Cardiac fibroblast (primary cell): ENCODE measurements at places on chromosomes 6 and 20.
A peak's percentile ranks its signal among the peaks of the same experiment; 100 is the strongest.

GRCh38 chr20:23565503-23566045 is 2.7 kb downstream of the CST9L start:
- no peak for DNase-seq

- no peak for DNase-seq
Observed at GRCh38 chr6:35624341-35625070, 64.2 kb downstream of the FKBP5 start.

- no peak for DNase-seq
Observed at GRCh38 chr6:133218852-133219251, 22.3 kb upstream of the EYA4 start.

GRCh38 chr6:38813041-38813823 is 98.1 kb downstream of the DNAH8 start:
- DNase-seq, result no peak

DNA sequence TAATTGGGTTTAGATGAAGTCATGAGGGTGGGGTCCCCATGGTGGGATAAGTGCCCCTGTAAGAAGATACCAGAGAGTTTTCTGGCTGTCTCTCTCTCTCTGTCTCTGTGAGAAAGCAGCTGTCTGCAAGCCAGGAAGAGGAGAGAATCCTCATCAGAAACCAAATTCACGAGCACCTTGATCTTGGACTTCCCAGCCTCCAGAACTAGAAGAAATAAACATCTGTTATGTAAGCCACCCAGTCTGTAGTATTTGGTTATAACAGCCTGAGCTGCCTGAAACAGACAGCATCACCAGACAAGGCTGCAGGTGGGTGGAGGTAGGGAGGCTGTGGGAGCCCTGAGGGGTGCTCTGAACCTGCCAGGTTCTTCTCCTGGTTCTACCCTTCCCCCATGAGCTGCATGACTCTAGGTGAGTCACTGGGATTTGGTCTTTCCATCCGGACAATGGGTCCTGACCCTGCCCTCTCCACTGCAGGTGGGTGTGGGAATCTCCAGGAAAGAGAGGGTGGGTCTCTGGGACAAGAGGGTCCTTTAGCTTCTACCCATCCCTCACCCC is 34.3 kb upstream of the VEGFA start:
- DNase-seq, result no peak

GRCh38 chr6:145540741-145541140 is 194.6 kb downstream of the EPM2A start:
- no peak for DNase-seq

GRCh38 chr20:10848810-10849370 is 175.1 kb upstream of the JAG1 start:
- peak; percentile 96 for DNase-seq

GRCh38 chr20:17138237-17138636 is 88.6 kb upstream of the PCSK2 start:
- no peak for DNase-seq

GRCh38 chr20:24584538-24585356 is 115.3 kb downstream of the SYNDIG1 start:
- DNase-seq, result peak; percentile 62

DNA sequence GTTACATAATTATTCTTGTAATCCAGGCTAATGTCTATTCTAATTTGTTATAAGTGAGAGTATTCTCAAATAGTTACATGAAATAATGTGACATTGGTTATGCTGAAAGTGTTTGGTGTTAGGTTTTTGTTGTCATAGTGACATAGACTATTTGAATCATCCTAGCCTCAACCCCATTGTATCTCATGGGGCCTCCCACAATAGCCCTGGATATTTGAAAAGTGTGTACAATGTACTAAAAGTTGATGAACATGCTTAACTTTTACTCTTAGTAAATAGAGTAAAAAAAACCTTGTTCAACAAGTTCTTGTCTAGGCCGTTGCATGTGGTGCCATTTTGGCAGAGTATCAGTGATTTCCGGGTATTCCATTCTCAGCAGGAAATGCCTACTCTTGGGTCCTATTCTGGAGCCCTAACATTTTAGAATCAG is 83.0 kb downstream of the RTN4IP1 start:
- peak; percentile 90 for DNase-seq

- no peak for DNase-seq
Observed at GRCh38 chr20:62635852-62636251, 6.5 kb upstream of the SLCO4A1 start.

DNA sequence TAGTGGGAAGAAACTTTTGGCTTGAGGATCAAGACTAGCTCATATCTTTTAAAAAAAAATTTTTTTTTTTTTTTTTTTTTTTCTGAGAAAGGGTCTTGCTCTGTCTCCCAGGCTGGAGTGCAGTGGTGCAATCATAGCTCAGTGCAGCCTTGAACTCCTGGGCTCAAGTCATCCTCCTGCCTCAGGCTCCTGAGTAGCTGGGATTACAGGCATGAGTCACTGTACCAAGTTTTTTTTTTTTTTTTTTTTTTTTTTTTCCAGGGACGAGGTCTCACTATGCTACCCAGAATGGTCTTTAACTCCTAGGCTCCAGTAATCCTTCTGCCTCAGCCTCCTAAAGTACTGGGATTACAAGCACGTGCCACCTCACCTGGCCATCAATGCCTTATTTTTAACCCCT is 27.9 kb downstream of the GCLC start:
- DNase-seq, result peak; percentile 28

DNA sequence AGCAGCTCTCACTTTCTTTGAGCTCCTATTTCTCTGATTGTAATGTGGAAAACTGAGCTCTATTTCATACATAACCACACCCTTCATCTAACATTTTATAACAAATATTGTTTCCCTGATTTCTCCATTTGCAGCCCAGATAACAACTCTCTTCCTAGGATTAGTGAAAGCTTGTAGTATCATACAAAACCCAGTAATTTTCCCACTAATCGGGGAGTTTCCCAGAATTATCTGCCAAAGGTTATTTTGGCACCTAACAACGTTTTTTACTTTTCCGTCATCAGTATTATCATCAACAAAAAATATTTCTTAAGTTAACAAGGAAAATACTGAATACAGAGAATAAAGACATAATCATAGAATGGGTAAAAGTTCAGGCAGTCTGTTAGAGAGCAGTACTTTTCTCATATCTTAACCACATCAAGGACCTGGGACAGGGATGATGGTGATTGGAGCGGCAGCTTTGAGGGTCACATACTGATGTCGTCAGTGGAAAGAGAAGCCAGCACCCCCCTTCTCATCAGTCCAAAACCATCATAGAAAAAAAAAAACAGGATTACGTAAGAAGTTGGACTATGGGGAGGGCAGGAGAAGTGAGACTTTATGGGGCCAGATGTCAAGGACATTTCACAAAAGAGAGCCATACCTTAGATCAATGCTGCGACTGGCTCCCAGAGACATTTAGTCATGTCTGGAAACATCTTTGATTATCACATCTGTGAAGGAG is 166.1 kb upstream of the TNFAIP3 start:
- DNase-seq, result peak; percentile 51

GRCh38 chr6:125303512-125303854 is 1.7 kb upstream of the HDDC2 start:
- no peak for DNase-seq

GRCh38 chr6:34043359-34043758 is 102.5 kb downstream of the GRM4 start:
- no peak for DNase-seq

GRCh38 chr6:5809450-5809849 is 197.3 kb downstream of the NRN1 start:
- no peak for DNase-seq

DNA sequence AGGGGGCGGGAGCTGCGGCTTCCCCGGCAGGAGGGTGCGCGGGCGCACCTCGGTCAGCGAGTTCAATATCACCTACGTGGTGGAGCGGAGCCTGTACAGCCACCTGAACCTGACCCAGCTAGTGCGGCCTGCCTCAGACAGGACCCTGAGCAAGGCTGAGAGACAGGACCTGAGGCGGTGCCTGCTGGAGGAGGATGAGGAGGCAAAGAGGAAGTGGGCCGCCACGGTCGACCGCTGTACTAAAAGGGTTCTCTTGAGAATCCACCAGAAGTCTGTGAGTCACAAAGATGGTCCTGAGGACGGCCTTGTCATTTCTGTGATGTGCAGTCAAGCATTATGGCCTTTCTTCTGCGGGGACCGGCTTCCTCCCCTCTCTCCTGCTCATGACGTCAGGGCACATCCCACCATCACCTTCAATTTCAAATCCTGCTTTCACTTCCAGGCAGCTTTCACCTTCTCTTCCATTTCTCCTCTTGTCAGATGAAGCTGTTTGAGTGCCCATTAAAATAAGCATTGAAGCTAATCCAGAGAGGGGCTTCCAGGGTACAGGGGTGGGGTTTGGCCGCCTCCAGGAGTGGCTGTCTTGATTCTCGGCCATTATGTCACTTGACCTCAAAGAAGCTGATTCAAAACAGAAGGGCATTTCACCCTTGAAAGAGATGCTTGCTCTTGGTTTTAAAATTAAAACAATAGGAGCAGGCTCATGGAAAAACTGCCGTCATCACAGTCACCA is 177.6 kb downstream of the SASH1 start:
- no peak for DNase-seq

DNA sequence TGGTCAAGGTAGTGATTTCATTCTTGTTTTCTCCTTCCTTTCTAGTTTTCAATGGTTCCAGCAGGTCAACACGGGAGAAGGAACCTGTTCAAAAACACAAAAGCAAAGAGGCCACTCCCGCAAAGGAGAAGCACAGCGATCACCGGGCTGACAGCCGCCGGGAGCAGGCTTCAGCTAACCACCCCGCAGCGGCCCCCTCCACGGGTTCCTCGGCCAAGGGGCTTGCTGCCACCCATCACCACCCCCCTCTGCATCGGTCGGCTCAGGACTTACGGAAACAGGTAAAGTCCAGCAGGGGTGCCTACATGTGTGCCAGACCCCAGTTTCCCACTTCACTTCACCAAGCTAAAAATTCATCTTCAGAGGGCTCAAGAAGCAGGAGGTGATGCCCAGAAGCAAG is 175.6 kb downstream of the DTNBP1 start:
- no peak for DNase-seq

DNA sequence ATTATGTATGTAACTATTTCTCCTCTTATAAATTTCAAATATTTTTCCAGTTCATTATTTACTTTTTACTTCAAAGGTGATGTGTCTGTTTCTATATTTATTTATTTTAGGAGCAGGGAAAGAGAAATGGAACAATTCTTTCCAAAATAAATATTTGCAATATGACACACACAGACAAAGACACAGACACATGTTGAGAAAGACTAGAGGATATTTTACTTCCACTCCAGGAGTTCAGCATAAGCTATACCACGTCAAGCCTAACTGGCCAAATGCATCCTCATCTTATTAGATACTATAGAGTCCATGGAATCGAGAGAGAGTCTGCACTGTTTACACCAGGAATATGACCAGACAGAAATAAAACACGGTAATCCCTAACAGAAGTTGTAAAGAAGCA is 13.3 kb downstream of the RALGAPA2 start:
- no peak for DNase-seq

DNA sequence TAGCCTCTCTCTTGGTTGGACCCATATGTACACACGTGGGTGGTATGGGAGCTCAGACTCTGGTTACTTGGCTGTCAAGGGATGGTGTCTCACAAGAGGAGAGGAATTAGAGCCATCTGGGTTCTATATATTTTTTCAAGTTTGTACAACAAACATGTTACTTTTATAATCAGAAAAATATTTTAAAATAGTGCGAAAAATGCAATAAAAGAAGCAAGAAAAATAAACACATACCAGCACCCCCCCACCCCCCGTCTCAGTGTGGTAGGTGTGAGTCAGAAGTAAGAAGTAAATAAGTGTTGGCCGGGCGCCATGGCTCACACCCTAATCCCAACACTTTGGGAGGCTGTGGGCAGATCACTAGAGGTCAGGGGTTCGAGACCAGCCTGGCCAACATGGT is 2.1 kb upstream of the TIAM2 start:
- no peak for DNase-seq

- peak; percentile 83 for DNase-seq
Observed at GRCh38 chr6:142946924-142947713, 2.1 kb upstream of the HIVEP2 start.

GRCh38 chr20:41533537-41534136 is 84.5 kb downstream of the CHD6 start:
- no peak for DNase-seq

DNA sequence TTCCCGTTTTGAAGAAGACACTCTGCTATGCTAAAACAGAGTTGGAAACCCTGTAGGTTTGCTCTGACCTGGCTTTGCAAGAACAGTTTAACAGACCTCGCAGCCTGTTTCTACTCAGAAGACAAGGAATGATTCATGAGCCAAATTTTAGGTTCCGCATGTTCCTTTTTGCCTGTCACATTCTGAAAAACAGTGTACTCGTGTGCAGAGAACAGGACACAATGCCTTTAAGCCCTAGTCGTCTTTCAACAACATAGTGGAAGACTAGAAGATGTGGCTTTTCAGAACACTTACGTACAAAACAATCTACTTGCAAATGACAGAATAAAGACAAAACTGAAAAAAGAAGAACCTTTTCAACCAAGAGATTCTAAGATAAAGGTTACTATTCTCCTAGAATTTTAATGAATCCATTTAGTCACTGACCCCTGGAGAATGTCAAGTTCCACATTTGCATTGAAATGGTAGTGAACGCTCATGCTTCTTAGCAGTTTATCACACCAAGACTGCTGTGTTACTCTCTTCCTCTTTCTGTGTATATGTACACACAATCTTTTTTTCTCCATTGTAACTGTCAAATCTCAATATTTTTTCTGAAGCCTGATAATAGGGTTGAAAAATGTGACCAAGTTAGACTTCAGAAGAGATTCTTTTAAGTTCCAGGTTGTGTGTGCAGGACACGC is 220.7 kb upstream of the NRSN1 start:
- no peak for DNase-seq

DNA sequence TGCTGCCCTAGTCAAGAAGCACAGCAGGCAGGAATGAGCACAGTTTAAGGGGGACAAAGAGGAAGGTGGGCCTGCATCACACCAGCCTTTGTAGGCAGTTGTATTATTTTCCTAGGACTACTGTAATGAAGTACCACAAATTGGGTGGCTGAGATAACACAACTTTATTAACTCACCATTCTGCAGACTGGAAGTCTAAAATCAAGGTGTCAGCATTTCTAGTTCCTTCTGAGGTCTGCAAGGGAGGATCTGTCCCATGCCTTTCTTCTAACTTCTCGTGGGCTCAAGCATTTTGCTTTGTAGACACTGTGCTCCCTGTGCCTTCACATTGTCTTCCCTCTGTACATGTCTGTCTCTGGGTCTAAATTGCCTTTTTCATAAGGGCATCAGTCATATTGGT is 488.5 kb upstream of the JARID2 start:
- DNase-seq, result no peak

GRCh38 chr6:151069641-151070040 is 170.1 kb upstream of the AKAP12 start:
- no peak for DNase-seq

DNA sequence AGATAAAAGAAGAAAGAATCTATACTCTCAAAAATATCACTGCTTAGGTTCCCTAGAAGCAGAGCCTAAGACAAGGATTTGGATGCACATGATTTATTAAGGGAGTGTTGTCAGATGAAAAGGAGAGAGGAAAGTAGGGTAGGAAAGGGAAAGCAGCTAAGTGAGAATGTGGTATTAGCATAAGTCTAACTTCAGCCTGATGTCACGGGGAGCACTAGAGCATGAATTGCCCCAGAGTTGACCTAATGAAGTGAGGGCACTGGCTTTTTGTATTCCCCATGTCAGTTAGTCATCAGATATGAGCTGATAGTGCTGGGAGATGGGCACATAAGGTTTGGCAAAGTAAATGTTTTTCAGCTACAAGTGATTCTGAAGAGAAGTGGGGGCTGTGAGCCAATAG is 129.0 kb upstream of the THEMIS start:
- DNase-seq, result no peak

GRCh38 chr20:9093218-9093957 is 24.5 kb downstream of the PLCB4 start:
- peak; percentile 14 for DNase-seq

- no peak for DNase-seq
Observed at GRCh38 chr6:149831308-149831820, 32.8 kb downstream of the LRP11 start.
